Activated naive CD4-positive, alpha-beta T cell treated with anti-CD3 and anti-CD28 coated beads, Interleukin-2, amount 50 U/mL, for 16 hours (primary cell): ENCODE measurements at places on chromosomes 16 and 17.

DNA sequence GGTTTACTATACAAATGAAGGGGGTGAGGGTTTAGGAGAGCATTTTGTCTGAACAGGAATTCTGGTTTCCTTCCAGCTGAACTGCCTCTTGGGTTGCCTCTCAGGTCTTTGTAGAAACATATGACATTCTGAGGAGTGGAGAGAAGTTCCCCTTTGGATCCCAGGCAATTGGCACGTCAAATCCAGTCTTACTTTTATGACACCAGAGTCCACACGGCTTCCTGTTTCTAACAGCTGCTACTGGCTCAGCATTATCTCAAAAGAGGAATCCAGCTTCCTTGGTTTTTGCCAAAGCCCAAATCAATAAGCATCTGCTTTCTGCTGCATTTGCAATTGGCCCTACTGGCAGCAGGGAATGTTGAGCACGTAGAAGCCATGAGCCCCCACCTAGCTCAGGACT is 97.6 kb upstream of the FAM20A start:
- DNase-seq = no peak

DNA sequence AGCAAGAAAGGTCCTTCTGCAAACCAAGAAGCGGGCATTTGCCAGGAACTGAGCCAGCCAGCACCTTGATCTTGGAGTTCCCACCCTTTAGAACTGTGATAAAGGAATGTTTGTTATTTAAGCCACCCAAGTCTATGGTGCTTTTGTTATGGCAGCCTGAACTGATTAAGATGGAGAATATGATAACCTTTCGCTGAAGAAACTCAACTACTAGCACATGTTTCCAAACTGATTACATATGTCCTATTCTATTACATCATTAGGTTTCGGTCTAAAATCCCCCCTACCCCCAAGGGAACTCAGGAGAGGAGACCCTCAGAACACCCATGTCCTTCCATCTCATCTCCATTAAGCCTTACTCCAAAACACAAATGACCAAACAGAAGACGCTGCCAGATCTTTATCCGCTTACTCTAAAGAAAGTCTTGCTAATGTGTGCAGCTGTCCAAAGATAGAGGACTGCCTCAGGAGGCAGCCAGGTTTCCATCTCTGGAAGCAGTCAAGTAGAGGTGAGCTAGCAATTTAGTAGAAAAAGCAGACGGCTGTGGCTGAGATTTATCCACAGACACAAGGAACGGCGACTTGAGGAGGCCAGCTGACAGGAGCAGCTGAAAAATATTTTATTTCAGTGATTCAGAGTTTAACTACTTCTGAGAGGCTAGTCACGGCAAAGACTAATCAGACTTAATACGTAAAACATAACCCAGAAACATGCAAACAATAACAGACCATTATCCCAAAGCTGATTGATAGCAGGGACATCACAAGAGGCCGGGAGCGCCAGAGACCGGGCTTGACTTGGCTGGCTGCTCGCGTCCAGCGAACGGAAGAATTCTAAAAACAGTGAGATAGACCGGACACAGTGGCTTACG is 611.4 kb upstream of the CDH5 start:
- DNase-seq = no peak

DNA sequence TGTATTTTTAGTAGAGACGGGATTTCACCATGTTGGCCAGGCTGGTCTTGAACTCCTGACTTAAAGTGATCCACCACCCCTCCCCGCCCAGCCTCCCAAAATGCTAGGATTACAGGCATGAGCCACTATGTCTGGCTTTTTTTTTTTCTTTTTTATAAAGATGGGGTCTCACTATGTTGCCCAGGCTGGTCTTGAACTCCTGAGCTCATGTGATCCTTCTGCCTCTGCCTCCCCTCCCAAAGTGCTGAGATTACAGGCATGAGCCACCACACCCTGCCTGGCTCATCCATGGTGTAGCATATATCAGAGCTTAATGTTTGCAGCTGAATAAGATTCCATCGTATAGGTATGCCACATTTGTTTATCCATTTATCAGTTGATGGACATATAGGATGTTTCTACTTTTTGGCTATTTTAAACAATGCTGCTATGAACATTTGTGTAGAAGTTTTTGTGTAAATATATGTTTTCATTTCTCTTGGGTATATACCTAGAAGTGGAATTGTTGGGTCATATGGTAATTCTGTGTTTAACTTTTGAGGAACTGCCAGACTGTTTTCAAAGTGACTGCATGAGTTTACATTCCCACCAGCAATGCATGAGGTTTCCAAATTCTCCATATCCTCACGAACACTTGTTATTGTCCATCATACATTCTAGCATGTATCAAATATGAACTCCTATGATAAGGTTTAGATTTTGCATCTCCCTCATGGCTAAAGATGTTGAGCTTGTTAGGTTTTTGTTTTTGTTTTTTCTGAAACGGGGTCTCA is 55.7 kb upstream of the HAS3 start:
- no peak for DNase-seq

GRCh38 chr17:38960402-38960801 is 6.8 kb downstream of the FBXO47 start:
- DNase-seq = no peak

- no peak for DNase-seq
These were observed 28.6 kb downstream of the PMP22 start for GRCh38 chr17:15236281-15237105.

DNA sequence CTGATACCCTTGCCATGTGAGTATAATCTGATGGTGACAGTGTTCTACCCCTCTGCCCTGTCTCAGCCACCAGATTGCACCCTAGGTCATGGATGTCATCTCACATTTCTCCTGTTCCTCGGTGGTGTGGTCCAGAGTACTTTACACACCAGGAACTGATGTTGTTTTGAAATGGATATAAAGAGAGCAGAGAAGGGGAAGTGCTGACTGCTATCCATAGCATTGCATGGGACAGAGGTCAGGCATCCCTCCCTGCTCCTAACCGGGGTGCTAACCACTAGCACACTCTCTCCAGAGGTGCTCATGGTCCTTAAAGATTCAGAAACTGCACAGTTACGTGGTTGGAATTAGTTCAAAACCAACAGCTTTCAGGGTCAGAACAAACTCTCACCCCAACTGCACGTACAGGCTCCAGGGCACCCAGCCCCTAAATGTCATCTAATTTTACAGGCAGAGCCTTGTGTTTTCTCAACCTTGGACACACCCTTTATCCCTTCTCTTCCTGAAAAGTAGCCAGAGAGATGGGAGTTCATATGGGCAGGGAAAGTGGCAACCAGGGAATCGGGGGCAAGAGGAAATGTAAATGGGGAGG is 16.3 kb downstream of the TTLL6 start:
- DNase-seq = no peak

- no peak for DNase-seq
These were observed 586 bp downstream of the MEAK7 start for GRCh38 chr16:84503751-84504395.

GRCh38 chr17:33199571-33200510 is 93.3 kb downstream of the ASIC2 start:
- DNase-seq = no peak

DNA sequence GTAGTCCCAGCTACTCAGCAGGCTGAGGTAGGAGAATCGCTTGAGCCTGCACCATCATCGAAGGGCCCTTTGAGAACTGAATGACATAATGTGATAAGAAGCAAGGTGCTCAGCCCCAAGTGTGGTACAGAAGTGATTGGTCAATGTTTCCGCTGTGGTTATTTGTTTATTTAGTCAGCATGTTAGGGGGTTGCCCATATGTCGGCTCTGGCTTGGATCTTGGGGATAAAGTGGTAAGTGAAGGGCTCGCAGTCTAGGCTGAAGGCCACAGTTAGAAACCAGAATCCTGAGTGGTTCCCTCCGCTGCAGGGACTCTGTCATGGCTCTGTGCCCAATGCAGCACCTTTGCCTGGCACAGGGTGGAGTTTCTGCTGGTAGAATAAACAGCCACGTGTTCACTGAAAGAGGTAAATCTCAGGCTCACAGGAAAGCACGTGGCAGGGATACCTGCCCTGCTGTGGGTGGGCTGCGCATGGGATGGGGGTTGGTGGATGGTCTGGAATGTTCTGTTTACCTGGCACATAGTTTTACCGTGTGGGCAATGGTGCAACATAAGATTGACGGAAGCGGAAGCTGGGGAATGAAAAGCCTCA is 35.4 kb downstream of the SYT17 start:
- DNase-seq = no peak
